ENCODE measurements at places on chromosomes 7 and 10.

DNA sequence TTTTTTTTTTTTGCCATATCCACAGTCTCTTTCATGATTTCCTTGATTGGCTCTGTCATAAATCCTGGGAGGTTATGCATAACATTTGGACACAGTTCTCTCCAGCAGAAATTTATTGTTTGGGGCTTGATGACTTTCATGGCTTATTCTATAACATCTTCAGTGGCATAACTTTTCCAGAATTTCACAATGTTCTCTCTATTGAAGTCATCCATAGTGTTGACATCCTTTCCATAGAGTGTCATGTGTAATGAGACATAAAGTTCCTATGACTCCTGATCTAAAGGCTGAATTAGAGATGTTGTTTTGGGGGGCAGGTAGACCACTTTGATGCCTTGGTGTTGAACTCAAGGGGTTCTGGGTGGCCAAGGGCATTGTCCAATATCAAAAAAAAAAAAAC, 36.7 kb upstream of the STK17A start:
- DNase-seq = no peak

DNA sequence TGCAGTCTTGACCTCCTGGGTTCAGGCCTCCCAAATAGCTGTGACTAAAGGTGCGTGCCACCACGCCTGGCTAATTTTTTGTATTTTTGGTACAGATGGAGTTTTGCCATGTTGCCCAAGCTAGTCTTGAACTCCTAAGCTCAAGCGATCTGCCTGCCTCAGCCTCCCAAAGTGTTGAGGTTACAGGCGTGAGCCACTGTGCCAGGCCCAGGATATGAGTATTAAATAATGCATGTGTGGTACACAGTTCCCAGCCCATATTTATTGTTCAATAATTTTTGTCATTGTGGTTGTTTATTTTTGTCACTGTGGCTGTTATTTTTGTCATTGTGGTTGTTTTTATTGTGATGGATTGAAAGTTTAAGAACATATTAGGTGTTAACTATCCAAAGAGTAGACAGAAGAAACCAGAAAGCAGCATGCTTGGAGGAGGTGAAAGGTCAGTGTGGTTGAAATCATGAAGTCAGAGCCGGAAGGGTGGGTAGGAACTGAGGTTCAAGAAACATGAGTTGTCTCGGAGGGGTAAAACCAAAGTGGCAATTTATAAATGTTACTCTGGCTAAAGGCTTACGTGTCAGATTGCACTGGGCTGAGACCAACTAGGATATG, 45.0 kb downstream of the MRC1 start:
- DNase-seq = no peak

GRCh38 chr7:71775648-71776047, 636.5 kb downstream of the CALN1 start:
- DNase-seq = no peak

- no peak for DNase-seq
These were observed 4.2 kb downstream of the NT5C2 start for GRCh38 chr10:103188853-103189252.

DNA sequence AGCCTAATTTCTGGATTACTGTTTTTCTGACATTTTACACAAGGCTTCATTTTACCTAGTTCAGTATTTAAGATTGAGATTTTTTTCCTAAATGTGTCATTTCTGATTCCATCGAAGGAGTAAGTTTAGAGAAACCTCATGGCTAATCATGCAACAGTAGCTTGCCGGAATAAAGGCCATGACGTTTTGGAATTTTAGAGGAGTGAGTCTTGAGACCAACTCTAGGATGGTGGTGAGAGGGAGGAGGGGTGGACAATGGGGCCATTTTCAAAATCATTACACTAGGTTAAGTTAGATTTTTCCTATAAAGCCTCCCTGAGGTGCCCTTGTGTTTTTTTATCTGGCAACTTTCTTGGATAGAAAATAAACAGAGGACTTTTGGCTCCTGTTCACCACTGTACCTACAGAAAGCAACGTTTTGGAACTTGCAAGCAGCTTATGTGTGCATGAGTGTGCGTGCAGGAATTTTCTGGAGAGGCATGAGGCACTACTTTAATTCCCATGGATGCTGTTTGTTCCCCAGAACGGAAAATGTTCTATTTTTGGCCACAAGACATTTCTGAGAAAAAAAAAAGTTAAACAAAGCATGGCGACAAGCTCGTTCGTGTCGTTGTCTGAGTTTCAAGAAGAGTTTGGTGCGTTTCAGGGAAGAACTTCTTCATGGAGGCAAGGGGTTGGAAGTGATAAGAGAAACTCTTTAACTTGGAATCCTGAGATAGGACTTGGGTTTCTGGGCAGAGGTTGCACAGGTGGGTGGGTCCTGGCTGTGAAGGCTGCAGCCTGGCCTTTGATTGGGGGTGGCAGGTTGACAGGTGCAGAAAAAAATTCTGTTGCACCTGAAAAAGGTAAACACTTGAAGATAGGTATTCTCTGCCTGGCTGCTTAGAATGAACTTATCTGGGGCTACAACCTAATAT, 178.1 kb downstream of the PTEN start:
- no peak for DNase-seq

DNA sequence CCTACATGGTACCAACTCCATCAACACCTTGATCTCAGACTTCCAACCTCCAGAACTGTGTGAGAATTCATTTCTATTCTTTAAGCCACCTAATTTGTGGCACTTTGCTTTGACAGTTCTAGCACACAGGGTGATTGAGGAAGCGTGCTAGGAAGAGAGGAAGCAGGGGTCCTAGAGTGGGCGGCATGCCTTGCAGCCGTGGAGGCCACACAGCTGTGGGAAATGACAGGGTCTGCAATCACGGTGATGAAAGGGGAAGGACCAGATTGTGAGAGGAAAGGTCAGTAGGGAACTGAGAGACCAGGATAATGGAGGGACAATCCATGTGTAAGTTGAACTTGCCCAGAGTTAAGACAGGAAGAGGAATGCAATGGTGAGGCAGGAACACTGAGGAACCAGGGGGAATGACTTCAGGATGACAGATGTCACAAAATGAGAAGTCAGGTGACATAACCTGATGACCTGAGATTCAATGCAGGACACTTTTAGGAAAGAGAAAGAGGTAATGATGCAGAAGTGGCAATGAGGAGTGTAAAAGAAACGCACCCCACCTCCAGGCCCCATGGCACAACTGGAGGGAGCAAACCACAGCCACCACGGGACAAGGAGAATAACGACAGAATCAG, 87.3 kb upstream of the PIK3CG start:
- no peak for DNase-seq

GRCh38 chr7:13910805-13911551, 78.5 kb downstream of the ETV1 start:
- no peak for DNase-seq

DNA sequence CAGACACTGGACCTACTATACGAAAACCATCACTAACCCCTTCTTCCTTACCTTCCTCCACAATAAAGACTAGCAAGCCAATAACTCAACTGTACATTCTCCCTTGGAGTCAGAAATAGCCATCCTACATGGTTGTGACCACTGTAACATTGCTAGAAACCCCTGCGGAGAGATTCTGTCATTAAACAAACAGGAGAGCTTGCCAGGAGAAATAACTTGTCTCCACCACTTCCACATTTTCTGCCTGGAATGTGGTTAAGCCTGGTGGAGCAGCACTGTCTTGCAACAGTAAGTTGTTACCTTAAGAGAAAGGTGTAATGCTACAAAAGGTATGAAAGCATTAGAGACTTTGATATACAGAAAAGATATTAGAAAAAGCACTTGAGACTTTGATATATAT, 45.8 kb downstream of the THSD7A start:
- DNase-seq = no peak

DNA sequence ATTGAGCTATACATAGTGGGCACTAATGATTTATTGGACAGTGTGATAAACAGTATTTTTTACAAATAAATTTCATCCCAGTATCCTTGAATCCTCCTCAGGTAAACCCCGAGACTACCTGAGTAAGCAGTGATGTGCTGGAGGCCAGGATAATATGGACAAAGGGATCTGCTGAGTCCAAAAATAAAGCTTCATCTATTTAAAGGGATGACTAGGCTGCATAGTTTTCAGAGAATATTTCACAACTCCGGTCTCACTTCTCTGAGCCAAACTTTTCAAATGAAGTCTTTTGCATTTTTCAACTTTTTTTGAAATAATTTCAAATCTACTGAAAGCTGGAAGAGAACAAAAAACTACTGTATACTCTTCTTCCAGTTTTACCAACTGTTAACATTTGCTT, 2.5 kb downstream of the ACTR3B start:
- DNase-seq = no peak

DNA sequence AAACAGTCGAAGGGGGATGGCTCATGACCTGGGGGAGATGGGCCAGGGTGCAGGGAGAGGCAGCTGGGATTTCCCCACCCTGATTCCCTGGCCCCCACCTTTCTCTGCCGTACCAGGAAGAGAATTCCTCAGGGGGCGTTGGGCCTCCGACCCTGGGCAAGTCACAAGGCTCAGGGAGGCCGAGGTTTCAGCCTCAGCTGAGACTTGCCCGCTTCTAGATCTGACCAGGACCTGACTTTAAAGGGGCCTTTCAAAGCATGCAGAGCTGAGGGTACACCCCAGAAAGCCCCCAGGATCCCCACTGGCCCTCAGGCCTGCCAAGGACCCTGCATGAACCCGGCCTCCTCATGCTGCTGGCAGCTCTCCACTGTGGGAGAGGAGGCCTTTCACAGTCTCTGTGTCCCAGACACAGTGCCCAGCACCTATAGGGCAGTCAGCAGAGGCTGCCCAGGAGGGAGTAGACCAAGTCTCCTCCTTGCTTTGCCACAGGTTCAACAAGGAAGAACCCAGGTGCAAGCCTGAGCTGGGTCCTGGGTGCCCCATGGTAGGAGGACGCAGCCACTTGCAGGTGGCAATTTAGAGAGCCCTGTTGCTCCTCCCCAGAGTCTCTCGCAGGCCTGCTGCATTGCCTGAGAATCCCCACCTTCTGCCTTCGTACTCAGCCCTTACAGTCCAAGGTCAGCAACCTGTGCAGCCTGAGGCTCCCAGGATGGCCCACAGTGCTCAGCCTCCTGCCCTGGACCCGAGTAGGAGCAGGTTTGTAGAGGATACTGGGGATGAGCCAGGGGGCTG, 89.3 kb downstream of the CHST15 start:
- DNase-seq = no peak

GRCh38 chr10:132224343-132225072, 37.8 kb downstream of the DPYSL4 start:
- DNase-seq = no peak

DNA sequence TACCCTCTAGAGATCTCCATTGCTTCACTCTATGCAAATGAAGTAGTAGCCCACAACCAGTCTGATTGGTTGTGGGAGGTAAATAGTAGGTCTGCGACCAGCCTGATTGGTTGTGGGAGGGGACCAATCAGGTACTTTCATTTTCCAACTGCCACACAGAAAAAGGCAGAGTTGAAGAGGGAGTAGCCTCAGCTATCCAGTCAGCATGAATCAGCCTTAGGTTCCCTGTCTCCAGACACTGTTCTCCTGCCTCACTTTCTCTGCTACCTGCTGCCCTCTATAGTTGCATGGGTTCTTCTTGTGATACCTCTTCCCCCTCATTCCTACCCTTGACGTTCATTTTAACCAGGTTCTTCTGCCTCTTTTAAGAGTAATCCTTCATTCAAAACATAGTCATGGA, 114.5 kb upstream of the LYZL1 start:
- DNase-seq = no peak

GRCh38 chr7:83338277-83338950, 175.7 kb upstream of the PCLO start:
- DNase-seq = no peak

DNA sequence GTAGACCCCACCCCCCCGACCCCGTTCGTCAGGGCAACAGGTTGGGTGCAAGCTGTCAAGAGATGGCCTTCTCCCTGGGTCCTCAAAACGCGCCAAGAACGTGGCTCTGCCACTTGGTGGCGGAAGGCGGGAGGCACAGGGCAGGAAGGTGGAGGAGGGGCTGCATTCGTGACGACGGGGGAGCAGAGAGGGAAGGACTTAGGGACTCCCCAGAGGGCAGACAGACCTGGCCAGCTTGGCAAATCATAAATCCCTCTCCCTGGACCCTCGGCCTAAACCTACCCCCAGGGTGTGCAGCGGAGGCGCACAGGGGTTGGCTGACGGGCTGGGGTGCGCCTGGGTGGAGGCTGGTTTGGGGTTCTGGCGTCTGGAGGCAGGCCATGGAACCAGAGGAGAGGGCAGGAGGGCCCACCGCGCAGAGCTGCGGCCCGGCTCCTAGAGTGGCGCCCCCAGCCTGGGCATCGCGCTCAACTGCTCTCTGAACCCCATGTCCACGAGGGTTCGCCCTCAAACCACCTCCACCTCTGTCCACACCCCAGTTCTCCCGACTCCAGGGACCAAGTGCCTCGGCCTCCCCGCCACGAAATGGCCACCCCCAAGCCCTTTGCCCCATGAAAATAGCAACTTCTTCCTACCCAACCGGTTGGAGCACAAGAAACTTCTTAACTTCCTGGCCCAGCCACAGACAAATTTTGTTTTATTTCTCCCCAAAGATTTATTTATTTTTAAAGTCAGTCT, 10.8 kb upstream of the GATA3 start:
- DNase-seq = no peak

DNA sequence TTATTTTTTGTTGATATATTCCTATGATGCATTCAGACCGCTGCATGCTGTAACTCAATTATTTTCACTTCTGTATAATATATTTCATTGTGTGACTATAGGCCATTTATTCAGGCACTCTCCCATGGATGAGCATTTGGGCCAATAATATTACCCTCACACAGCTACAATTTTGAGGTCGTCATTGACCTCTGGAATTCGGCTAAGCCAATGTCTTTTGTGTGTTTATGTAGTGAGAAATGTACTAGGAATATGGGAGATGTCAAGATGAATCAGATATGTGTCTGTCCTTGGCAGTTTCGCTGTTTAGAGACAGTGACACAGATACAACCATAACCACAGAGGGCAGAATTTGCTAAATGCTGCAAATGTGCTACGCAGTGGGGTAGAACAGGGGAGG, 474.2 kb downstream of the ADRA2A start:
- no peak for DNase-seq

DNA sequence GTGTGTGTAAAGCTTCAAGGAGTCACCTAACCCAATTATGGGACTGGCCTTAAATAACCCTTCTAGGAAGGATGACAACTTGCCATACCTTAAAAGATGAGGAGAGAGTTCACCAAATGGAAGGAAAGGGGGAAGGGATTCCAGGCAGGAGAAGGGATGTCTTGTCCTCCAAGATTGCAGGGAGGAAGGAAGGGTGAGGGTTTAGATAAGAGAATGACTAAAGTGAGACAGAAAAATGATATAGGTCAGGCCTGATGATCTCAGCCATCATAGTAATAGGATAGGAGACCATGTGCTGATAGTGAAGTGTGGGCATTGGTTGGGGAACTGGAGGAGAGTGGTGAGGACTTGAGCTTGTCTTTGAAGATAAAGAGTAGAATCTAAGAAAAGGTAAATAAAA, 7.7 kb upstream of the TMEM26 start:
- no peak for DNase-seq

GRCh38 chr10:80161321-80162083, 29.0 kb downstream of the PLAC9 start:
- no peak for DNase-seq

- DNase-seq = no peak
These were observed 362.3 kb downstream of the PHF14 start for GRCh38 chr7:11335947-11336346.

DNA sequence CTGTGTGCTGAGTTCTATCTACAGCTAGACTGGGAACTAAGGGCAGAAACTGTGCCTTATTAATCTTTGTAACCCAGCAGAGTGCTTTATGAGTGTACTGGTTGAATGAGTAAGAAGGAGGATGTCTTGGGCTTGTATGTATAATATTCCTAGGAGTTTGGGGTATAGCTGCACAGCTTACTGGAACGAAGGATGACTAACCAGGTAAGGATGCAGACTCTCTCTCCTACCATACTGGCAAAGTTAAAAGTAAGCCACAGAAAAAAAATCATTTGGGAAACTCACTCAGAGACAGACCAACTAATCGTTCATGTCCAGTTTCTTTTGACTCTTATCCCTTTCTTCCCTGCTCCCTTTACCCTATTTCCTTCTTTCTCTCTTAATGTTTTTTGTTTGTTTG, 1.4 kb upstream of the DHTKD1 start:
- DNase-seq = no peak

Measured in activated naive CD4-positive, alpha-beta T cell (primary cell).